Keratinocyte (primary cell): ENCODE measurements at places on chromosomes 5 and 9. TPM values are rescaled to one million over a fixed set of nuclear protein-coding genes. Genes with fewer than 3 reads are reported as not detected.
A peak's percentile ranks its signal among the peaks of the same experiment; 100 is the strongest.

DNA sequence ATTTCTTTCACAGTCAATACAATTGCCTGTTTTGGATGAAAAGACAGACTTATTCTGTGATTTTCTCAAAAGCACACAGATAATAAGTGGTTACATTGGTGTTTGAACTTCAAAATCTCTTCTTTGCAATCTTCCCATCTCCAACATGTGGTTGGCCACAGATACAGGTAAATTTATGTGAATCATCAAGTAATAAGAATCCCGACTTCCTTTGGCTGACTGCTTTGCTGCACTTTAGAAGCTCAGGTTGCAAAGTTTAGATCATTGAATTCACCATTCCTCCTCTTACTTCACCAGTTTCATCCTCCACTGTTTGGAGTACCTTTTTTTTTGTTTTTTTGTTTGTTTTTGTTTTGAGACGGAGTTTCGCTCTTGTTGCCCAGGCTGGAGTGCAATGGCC is 56.5 kb upstream of the ADRB2 start:
- no peaks in the 10 kb centered on the region for H3K27me3 ChIP-seq
- H3K4me1 ChIP-seq: peaks cover 14% of the 10 kb centered on the region
- H3K4me3 ChIP-seq: no peak overlapping the region
- DNase-seq: no peak
- no peaks in the 10 kb centered on the region for H3K36me3 ChIP-seq

- DNase-seq: peak; percentile 1
- H3K36me3 ChIP-seq: no peaks in the 10 kb centered on the region
- no peak overlapping the region for H3K4me3 ChIP-seq
- no peaks in the 10 kb centered on the region for H3K27me3 ChIP-seq
These were observed 440.1 kb upstream of the ADAMTS16 start for GRCh38 chr5:4700069-4700468.

- peaks cover 32% of the 10 kb centered on the region for H3K36me3 ChIP-seq
- DNase-seq: no peak
These were observed 35.1 kb downstream of the TGFBI start for GRCh38 chr5:136063778-136064465.

DNA sequence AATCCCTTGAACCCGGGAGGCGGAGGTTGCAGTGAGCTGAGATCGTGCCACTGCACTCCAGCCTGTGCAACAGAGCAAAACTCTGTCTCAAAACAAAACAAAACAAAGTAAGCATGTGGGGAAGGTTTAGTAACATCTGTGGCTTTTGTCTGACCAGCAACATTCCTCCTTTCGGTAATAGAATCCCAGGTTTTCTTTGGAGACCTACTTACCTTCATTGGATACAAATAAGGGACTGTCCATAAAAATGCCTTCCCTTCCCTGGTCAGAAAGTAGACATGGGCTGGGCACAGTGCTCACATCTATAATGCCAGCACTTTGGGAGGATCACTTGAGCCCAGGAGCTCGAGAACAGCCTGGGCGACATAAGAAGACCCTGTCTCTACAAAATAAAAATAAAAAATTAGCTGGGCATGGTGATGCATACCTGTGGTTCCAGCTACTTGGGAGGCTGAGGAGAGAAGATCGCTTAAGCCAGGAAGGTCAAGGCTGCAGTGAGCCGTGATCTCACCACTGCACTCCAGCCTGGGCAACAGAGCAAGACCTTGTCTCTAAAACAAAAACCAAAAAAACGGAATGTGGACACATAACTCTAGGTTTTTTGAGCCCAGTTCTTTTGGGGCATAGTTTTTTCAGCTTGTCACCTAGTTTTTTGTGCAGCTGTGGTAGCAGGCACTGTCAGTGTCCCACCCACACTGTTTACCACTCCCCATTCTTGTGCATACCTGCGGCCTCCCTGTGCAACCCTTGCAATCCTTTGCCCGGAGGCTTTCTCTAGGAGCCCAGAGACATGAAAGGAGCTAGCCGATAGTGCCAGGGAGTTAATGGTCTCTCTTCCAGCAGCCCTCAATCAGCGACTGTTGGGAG is 9.0 kb upstream of the SPINK4 start:
- peaks cover 77% of the 10 kb centered on the region for H3K4me1 ChIP-seq
- H3K4me3 ChIP-seq: no peak overlapping the region
- H3K27me3 ChIP-seq: no peaks in the 10 kb centered on the region

GRCh38 chr5:80067531-80068245 is 32.5 kb downstream of the THBS4 start:
- peaks cover 8% of the 10 kb centered on the region for H3K4me1 ChIP-seq
- no peak for DNase-seq
- no peak overlapping the region for H3K27ac ChIP-seq
- no peaks in the 10 kb centered on the region for H3K36me3 ChIP-seq
- no peaks in the 10 kb centered on the region for H3K27me3 ChIP-seq

GRCh38 chr5:86979811-86980411 is 287.8 kb upstream of the RASA1 start:
- no peak for DNase-seq
- no peaks in the 10 kb centered on the region for H3K27me3 ChIP-seq
- no peak overlapping the region for H3K4me3 ChIP-seq
- no peaks in the 10 kb centered on the region for H3K4me1 ChIP-seq
- no peak overlapping the region for H3K27ac ChIP-seq
- H3K36me3 ChIP-seq: no peaks in the 10 kb centered on the region

- no peaks in the 10 kb centered on the region for H3K4me1 ChIP-seq
- H3K36me3 ChIP-seq: peaks cover 48% of the 10 kb centered on the region
- no peak overlapping the region for H3K27ac ChIP-seq
These were observed 168.3 kb upstream of the OTULINL start for GRCh38 chr5:14413331-14413750.

- H3K27ac ChIP-seq: peak overlapping the region; percentile 33
- DNase-seq: peak; percentile 64
- H3K27me3 ChIP-seq: no peaks in the 10 kb centered on the region
- no peaks in the 10 kb centered on the region for H3K36me3 ChIP-seq
These were observed 330.1 kb downstream of the ADGRV1 start for GRCh38 chr5:90888511-90889324.

GRCh38 chr5:151459680-151460324 is 12.4 kb downstream of the SLC36A1 start:
- no peaks in the 10 kb centered on the region for H3K4me1 ChIP-seq
- no peak overlapping the region for H3K4me3 ChIP-seq
- H3K36me3 ChIP-seq: peaks cover 9% of the 10 kb centered on the region
- H3K27me3 ChIP-seq: no peaks in the 10 kb centered on the region

- H3K27ac ChIP-seq: peak overlapping the region; percentile 5
- peaks cover 5% of the 10 kb centered on the region for H3K4me1 ChIP-seq
- H3K36me3 ChIP-seq: no peaks in the 10 kb centered on the region
- DNase-seq: no peak
These were observed 52.4 kb downstream of the NIPBL start for GRCh38 chr5:36928947-36929346.

DNA sequence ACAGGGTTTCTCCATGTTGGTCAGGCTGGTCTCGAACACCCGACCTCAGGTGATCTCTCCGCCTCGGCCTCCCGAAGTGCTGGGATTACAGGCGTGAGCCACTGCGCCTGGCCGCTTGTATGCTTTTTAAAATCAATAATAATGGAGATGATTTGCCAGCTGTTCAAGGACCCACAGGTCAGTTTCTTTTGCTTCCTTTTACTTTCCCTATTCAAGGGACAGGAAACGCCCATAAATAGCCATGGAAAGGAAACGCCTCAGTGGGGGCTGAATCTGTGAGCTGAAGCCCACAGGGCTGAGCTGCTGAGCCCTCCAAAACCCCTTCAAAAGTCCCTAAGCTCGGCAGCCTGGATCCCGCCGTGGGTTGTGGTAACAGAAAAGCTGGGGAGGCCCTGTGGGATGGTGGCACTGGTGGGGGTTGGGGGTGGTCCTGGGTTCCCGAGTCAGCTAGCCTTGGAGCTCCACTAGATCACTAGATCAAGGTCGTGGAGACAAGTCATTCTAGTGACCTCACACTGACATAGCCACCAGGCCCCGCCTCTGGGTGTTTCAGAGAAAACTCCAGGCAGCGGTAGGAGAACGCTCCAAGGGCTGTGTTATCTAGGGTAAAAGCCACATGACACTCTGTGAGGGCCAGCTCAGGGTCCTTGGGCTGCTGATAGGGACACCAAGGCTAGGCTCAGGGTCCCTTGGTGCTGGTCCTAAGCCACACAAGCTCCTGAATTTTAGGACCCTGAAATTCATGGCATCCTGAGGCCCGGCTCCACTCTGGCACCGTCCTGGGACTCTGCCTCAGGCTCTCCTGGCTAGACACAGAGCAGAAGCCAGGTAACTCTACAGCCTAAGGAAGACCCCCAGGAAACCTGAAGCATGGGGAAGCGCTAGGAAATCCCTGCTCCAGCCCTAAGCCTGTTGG is 18.0 kb upstream of the DUSP1 start:
- no peaks in the 10 kb centered on the region for H3K36me3 ChIP-seq
- H3K27ac ChIP-seq: no peak overlapping the region
- no peak for DNase-seq
- no peaks in the 10 kb centered on the region for H3K4me1 ChIP-seq
- no peaks in the 10 kb centered on the region for H3K27me3 ChIP-seq

DNA sequence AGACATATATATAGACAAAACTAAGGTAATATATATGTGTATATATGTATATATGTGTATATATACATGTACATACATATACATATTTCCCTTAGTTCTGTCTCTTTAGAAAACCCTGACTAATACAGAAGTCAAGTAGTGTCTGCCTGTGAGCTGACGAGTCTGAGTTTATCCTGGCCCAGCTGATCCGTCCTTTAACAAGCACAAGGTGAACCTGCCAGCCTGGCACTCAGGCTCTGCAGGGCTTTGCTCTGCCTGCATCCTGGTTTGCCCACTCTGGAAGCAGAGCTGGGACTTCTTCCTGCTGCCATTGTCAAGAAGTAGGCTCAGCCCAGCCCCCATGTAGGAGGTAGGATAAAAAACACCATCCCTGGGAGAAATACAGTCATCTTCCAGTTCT is 388.0 kb downstream of the ICE1 start:
- no peak overlapping the region for H3K4me3 ChIP-seq
- no peaks in the 10 kb centered on the region for H3K4me1 ChIP-seq
- DNase-seq: no peak
- H3K36me3 ChIP-seq: no peaks in the 10 kb centered on the region

DNA sequence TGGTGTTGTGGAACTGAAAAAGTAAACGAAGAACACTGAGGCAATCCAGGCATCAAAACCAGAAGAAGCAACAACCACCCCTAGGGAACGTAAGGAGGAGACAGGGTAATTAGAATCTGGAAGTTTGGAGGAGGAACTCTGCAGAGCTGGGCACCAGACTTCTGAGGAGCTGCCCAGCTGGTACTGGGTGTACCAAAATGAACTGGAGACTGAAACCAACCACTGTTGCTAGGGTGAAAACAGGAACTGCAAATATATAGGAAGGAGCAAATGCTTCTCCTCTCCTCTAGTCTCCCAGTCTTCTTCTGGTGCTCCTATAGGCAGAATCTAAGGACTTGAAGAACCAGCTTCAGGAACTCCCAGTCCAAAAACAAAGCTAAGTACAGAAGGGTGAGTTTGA is 189.8 kb downstream of the ELAVL2 start:
- no peaks in the 10 kb centered on the region for H3K27me3 ChIP-seq
- no peaks in the 10 kb centered on the region for H3K4me1 ChIP-seq
- H3K4me3 ChIP-seq: no peak overlapping the region
- H3K36me3 ChIP-seq: no peaks in the 10 kb centered on the region
- no peak overlapping the region for H3K27ac ChIP-seq

GRCh38 chr5:156174225-156174624 is 152.7 kb upstream of the SGCD start:
- no peaks in the 10 kb centered on the region for H3K36me3 ChIP-seq
- DNase-seq: no peak
- H3K27me3 ChIP-seq: no peaks in the 10 kb centered on the region
- H3K4me3 ChIP-seq: no peak overlapping the region
- H3K4me1 ChIP-seq: no peaks in the 10 kb centered on the region

DNA sequence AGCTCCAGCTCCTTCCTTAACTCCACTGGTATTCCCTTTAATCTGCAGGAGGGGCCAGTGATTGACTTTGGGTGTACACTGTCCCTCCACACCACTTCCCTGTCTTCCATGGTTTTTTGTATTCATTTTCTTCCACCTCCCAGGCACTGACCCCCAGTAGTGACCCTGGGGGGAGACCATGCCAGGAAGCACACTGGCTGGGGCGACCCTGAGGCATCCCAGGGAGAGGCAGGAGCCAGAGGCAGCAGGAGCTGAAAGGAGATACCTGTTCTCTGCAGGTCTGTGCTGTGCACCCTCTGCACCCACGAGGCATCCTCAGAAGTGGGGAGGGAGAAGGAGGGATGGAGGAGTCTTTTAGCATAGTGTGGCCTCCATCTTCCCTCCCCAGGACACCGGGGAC is 27.6 kb downstream of the IRX4 start:
- H3K27me3 ChIP-seq: peaks cover 14% of the 10 kb centered on the region
- no peaks in the 10 kb centered on the region for H3K4me1 ChIP-seq
- H3K36me3 ChIP-seq: no peaks in the 10 kb centered on the region
- no peak for DNase-seq
- no peak overlapping the region for H3K27ac ChIP-seq
- H3K4me3 ChIP-seq: no peak overlapping the region

DNA sequence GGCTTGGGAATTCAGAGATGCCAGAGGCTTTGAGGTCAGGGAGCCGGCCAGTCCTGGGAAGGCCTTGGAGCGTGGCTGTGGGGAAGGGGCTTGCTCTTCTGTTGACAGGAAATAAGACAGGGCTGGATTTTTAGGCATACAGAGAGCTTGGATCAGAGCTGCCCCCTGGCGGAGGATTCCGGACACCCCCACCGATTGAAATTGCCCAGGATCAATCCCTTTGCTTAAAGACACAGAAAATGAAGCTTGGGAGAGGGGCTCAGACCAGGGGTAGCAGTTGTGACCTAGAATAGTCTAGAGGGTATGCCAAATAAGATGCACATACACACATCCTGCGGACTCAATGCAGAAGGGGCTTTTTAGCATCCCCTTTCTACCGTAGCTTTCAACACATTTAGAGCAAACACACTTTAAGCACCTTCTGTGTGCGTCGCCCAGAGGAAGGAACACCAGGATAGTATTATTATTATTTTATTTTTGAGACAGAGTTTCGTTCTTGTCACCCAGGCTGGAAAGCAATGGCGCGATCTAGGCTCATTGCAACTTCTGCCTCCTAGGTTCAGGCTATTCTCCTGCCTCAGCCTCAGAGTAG is 1.7 kb upstream of the NTMT1 start:
- H3K4me1 ChIP-seq: peaks cover 24% of the 10 kb centered on the region
- DNase-seq: no peak
- no peak overlapping the region for H3K4me3 ChIP-seq
- peaks cover 3% of the 10 kb centered on the region for H3K27me3 ChIP-seq
- H3K36me3 ChIP-seq: no peaks in the 10 kb centered on the region
- H3K27ac ChIP-seq: no peak overlapping the region

The FGD3 gene
- 0.21 to 0.61 TPM (median 0.22 TPM) in 3 replicates for polyA plus RNA-seq

The SUSD3 gene
- 0.20 to 0.37 TPM in 2 of 3 replicates, not detected in the other for polyA plus RNA-seq

The SLC4A9 gene
- 0.04 to 0.14 TPM (median 0.07 TPM) in 3 replicates for polyA plus RNA-seq

The RNF183 gene
- 0.10 TPM in 1 of 3 replicates, not detected in the others for polyA plus RNA-seq

The ISCA1 gene
- 25.1 to 37.4 TPM (median 25.2 TPM) in 3 replicates for polyA plus RNA-seq

The CD180 gene
- not detected in 3 replicates for polyA plus RNA-seq

The WNK2 gene
- 0.05 TPM in 1 of 3 replicates, not detected in the others for polyA plus RNA-seq

The TIMD4 gene
- polyA plus RNA-seq: not detected in 3 replicates

The QRFP gene
- not detected in 3 replicates for polyA plus RNA-seq

The SMIM32 gene
- polyA plus RNA-seq: not detected in 3 replicates

The C5orf52 gene
- polyA plus RNA-seq: not detected in 3 replicates

The FBXL7 gene
- 0.15 to 0.29 TPM (median 0.22 TPM) in 3 replicates for polyA plus RNA-seq

The ADGRD2 gene
- polyA plus RNA-seq: 0.04 TPM in 1 of 3 replicates, not detected in the others

The SLC6A19 gene
- not detected in 3 replicates for polyA plus RNA-seq
